ENCODE measurements at places on chromosomes 16 and 17. TPM values are rescaled to one million over a fixed set of nuclear protein-coding genes. Genes with fewer than 3 reads are reported as not detected.

TNFRSF17 gene
- not detected for total RNA-seq

SEPTIN12 gene
- not detected for total RNA-seq

RTN4RL1 gene
- total RNA-seq: 0.31 TPM

NT5M gene
- total RNA-seq: 3.7 TPM

ARSG gene
- total RNA-seq: 5.1 TPM

PRRT2 gene
- total RNA-seq: not detected

KRTAP1-1 gene
- not detected for total RNA-seq

NRN1L gene
- 1.1 TPM for total RNA-seq

KRTAP3-1 gene
- total RNA-seq: not detected

- H3K4me3 ChIP-seq: no peak overlapping the region
- no peak for DNase-seq
- no peak overlapping the region for H3K27ac ChIP-seq
Measured at GRCh38 chr17:4635823-4636375, 5.6 kb downstream of the ALOX15 start.

GRCh38 chr17:62805234-62805633 is 2.9 kb downstream of the MARCHF10 start:
- no peak for DNase-seq
- H3K27ac ChIP-seq: no peak overlapping the region
- H3K36me3 ChIP-seq: no peaks in the 10 kb centered on the region
- H3K4me1 ChIP-seq: no peaks in the 10 kb centered on the region
- no peak overlapping the region for H3K4me3 ChIP-seq

DNA sequence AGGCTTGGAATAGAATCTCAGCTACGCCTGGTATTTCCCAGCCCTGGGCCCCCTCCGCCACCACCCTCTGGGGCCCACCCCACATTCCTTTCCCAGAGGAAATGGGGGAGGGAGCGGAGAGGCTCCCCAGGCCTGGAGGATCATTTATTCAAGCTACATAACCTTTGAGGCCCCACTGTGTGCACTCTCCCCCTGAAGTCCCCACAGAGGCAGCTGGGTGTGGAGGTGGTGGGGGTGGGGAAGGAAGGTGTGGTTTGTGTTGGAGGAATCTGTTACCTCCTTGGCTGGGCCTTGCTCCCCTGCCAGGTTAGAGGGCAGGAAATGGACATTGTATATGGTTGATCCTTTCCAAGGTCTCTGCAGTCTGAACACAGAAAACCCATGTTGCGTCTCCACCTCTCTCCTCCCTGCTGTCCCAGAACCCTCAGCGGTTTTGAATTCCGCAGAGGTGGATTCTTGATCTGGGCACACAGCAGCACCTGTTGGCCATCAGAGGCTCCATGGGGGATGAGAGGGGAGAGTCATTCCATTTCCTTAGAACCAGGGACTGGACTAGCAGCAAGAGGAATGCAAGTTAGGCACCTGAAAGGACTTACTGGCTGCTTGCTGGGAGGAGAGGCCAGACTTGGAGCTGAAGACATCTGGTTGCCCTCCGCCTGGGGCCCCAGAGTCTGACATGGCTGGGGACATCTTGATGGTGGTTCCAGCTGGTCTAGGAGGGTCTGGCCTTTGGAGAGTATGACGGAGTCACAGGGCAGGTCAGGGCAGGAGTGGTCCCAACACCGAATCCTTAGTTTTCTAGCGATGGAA is 23.0 kb downstream of the ARHGAP23 start:
- H3K27me3 ChIP-seq: no peaks in the 10 kb centered on the region
- no peak overlapping the region for H3K4me3 ChIP-seq
- H3K4me1 ChIP-seq: peaks cover 33% of the 10 kb centered on the region
- DNase-seq: no peak
- peak overlapping the region; percentile 56 for H3K27ac ChIP-seq

DNA sequence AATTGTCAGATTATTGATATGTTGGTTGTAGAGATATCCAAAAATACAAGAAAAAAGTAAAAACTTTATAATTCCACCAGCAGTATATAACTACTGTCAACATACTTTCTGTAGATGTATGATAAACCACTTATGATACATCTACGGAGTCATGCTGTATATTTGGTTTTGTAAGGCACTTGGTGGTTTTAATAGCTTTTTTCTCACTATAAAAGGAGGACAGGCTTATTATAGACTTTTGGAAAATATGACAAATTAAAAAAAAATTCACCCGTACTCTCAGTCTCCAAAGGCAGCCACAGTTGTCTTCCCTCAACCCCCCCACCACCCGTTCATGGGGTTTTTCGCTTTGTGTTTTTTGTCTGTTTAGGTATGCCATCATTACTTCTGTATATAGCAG is 14.8 kb downstream of the RAI1 start:
- H3K4me3 ChIP-seq: no peak overlapping the region
- H3K27ac ChIP-seq: peak overlapping the region; percentile 98
- no peaks in the 10 kb centered on the region for H3K27me3 ChIP-seq
- H3K36me3 ChIP-seq: no peaks in the 10 kb centered on the region
- H3K4me1 ChIP-seq: peaks cover 57% of the 10 kb centered on the region

DNA sequence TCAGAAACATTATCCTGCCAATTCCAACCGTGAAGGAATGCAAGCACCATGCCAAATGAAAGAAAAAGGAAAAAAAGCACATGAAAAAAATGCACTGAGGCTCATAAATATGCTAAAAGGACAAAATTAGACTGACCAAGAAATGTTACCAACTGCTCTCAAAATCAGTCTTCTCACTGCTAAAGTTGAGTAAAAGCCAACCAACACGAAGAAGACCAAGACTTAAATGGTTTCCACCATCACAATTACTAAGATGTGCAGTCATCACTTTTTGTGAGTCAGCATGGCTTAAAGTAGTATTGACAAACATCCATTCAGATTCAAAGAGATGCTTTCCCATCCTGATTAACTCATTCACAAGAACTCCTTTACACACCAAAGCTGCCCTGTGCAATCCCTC is 16.4 kb downstream of the CDYL2 start:
- H3K27me3 ChIP-seq: no peaks in the 10 kb centered on the region
- H3K36me3 ChIP-seq: no peaks in the 10 kb centered on the region
- H3K4me3 ChIP-seq: no peak overlapping the region
- no peak overlapping the region for H3K27ac ChIP-seq
- no peaks in the 10 kb centered on the region for H3K4me1 ChIP-seq

DNA sequence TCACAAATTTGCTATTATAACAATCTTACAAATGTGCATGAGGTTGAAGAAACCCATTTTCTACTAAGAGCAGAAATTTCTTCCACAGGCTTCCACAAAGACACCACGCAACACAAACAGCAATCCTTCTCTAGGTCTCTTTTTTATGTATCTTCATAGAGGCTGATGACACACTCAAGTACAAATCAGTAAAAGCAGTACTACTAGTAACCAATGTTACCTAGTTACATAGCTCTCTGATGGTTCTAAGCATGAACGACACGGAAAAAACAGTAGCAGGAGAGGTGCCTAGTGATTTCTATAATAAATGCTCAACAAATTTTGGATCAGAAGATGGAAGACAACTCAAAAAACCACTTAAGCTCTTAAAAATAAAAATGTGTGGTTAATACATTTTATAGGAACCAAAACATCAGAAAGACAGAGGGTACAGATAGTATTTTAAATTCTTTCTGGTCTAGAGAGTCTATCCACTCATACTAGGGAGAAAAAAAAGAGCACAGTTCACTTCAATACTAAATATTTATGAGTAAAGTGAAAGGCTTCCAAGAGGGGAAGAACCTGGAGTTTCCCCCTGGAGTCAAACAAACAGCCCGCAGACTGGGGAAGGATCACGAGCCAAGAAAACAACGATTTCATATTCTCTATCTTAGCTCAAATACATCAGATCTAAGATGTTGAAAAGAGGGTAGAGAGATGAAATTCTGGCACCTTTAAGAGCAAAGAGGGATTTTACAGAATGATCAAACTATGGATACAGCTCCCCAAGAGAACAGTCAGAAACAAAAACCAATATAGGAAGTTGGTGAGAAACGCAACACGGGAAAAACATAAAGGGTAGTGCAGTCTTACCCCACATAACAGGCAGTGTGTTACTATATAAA is 40.2 kb downstream of the SMG6 start:
- H3K27ac ChIP-seq: no peak overlapping the region
- no peaks in the 10 kb centered on the region for H3K27me3 ChIP-seq
- no peak for DNase-seq
- H3K36me3 ChIP-seq: no peaks in the 10 kb centered on the region
- H3K4me3 ChIP-seq: no peak overlapping the region

- H3K4me1 ChIP-seq: no peaks in the 10 kb centered on the region
- no peak overlapping the region for H3K4me3 ChIP-seq
- H3K36me3 ChIP-seq: no peaks in the 10 kb centered on the region
- DNase-seq: no peak
- no peak overlapping the region for H3K27ac ChIP-seq
Measured at GRCh38 chr17:238964-239259, 57.5 kb upstream of the DOC2B start.

GRCh38 chr16:60137891-60138290 is 1403.8 kb upstream of the GOT2 start:
- H3K4me3 ChIP-seq: no peak overlapping the region
- DNase-seq: no peak
- no peaks in the 10 kb centered on the region for H3K27me3 ChIP-seq
- H3K36me3 ChIP-seq: no peaks in the 10 kb centered on the region
- no peak overlapping the region for H3K27ac ChIP-seq

- no peaks in the 10 kb centered on the region for H3K36me3 ChIP-seq
- H3K4me3 ChIP-seq: peak within 1 kb of the TSS; percentile 83
- peak within 1 kb of the TSS; percentile 92 for H3K27ac ChIP-seq
- DNase-seq: no peak
Measured at GRCh38 chr16:15949210-15950160, at the start of gene ABCC1. TSS of gene ABCC1 (plus strand) at chr16:15949616. CDS start at chr16:15949752, 136 bp downstream.

- H3K36me3 ChIP-seq: no peaks in the 10 kb centered on the region
- H3K27ac ChIP-seq: peak overlapping the region; percentile 89
- no peak for DNase-seq
- peaks cover 14% of the 10 kb centered on the region for H3K4me1 ChIP-seq
- no peaks in the 10 kb centered on the region for H3K27me3 ChIP-seq
Measured at GRCh38 chr17:16287563-16288027, 65.7 kb downstream of the CENPV start.

- no peak for DNase-seq
- no peak overlapping the region for H3K4me3 ChIP-seq
- no peaks in the 10 kb centered on the region for H3K36me3 ChIP-seq
- no peaks in the 10 kb centered on the region for H3K4me1 ChIP-seq
- no peaks in the 10 kb centered on the region for H3K27me3 ChIP-seq
- H3K27ac ChIP-seq: no peak overlapping the region
Measured at GRCh38 chr16:85998868-85999729, 100.1 kb downstream of the IRF8 start.

GRCh38 chr17:42068979-42069378 is 18.6 kb upstream of the C17orf113 start:
- peaks cover 16% of the 10 kb centered on the region for H3K4me1 ChIP-seq
- H3K36me3 ChIP-seq: no peaks in the 10 kb centered on the region
- H3K27ac ChIP-seq: no peak overlapping the region

- H3K36me3 ChIP-seq: no peaks in the 10 kb centered on the region
- no peak overlapping the region for H3K27ac ChIP-seq
- H3K27me3 ChIP-seq: no peaks in the 10 kb centered on the region
Measured at GRCh38 chr17:46003907-46004748, 5.1 kb downstream of the STH start.

DNA sequence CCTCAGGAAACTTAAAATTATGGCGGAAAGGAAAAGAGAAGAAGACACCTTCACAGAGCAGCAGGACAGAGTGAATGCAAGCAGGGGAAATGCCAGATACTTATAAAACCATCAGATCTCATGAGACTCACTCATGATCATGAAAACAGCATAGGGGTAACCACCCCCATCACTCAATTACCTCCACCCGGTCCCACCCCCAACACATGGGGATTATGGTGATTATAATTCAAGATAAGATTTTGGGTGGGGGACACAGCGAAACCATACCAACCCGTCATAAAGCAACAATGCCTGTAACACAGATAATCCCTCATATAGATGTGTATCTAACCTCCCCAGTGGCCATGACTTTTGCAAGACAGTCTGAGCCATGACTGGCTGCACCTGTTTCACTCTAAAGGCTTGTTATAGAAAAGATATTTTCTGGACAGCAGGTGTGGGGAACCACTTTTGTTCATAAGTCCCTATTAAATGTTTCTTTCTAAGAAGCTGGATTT is 7.0 kb upstream of the GSDMA start:
- H3K27ac ChIP-seq: no peak overlapping the region
- H3K4me3 ChIP-seq: no peak overlapping the region
- no peak for DNase-seq
- no peaks in the 10 kb centered on the region for H3K36me3 ChIP-seq

Data from gastrocnemius medialis (tissue), 4 donors.